MV-4-11 (cell line): ENCODE measurements at places on chromosomes 5 and 9.

DNA sequence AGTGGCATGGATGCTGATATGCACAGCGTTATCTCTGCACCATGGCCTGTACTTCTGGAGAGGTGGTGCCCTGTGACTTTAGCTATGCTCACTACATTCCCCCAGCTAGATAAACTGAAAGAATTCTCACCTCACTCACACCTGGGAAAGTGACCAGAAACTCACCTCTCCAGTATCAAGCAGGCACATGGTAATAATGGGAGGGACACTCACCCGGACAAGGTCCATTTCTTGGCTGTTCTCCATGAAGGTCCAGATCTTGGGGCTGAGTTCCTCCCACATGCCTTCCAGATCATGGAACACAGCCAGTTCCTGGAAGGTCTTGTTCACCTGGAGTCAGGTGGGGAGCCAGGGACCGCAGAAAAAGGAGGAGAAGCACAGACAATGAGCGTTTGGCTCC, 72.8 kb downstream of the NIPSNAP3B start:
- no peak for DNase-seq

- DNase-seq, result no peak
Measured at GRCh38 chr9:136624184-136624951, 38.3 kb upstream of the EGFL7 start.

DNA sequence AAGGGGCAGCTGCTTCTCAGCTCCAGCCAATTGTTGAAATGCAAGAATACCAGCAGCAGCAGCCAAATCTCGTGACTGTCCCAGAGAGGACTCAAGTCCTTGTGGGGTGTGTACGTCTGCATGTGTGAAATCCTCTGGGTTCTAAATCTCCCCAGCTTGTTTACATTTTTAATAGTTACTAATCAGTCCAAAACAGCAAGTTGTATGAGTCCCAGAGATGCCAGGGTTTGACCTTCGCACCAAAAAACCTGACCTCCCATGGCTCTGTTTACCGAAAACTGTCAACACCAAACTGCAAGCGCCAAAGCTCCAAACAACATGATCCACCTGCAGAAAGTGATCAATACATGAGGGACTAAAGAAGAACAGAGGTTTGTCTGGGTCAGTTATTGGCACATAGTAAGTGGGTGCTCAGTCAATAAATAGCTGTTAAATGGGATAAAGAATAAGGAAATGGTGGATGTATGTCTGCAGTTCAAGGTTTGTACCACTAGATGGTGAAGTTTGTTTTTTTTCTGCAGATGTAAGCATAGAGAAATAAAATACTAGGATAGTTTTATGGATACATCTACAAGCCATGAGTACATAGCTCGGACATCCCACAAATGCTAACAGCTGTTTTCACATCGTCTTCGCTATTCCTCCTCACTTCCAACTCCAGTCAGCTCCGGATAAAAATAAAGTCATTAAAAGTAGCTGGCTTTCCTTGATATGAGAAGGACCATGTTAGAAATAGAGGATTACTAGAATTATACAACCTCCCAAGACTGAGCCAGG, 85.3 kb upstream of the ADRB2 start:
- peak; percentile 71 for DNase-seq

GRCh38 chr5:136586196-136586595, 220.9 kb upstream of the TRPC7 start:
- no peak for DNase-seq

- no peak for DNase-seq
Measured at GRCh38 chr9:134171316-134172197, 7.2 kb upstream of the RNU6ATAC start.

- DNase-seq, result no peak
Measured at GRCh38 chr9:116587919-116588318, 99.2 kb upstream of the TRIM32 start.

DNA sequence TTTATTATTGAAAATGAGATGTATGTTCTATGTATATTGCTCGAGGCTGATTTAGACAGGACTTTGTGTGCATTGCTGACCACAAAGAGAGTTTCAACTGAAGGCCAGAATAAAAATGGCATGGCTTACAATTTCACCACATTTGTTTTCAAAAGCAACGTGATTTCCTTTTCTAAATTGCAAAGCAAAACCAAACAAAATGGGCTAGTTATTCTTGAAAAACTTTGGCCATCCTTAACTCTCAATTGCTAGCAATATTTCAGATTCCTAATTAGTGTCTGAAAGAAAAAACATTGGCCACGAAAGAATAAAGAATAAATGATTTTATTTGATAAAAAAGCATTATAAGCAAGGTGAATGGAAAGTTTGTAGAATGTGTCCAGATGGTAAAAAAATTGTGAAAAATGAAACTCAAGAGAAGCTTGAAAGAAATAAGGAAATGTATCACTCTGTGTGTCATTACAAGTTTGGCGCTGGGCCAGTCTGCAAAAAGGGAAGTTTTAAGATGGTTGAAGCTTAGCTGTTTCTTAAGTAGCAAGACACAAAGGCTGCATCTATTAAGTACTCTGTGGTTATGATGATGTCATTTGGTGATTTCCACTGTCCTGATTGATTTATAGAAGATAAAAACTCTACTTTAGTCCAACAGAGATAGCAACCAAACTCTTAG, 89.2 kb upstream of the PRLR start:
- peak; percentile 99 for DNase-seq

DNA sequence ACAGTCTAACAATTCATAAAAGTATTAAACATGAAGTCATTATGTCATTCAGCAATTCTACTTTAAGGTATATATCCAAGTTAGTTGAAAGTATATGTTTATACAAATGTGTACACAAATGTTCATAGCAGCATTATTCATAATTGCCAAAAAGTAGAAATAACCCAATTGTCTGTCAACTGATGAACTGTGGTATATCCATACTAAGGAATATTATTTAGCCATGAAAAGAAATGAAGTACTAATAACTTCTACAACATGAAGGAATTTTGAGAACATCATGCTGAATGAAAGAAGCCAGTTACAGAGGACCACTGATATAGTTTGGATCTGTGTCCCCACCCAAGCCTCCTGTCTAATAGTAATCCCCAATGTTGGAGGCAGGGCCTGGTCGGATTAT, 224.3 kb downstream of the SPATA31D1 start:
- no peak for DNase-seq

DNA sequence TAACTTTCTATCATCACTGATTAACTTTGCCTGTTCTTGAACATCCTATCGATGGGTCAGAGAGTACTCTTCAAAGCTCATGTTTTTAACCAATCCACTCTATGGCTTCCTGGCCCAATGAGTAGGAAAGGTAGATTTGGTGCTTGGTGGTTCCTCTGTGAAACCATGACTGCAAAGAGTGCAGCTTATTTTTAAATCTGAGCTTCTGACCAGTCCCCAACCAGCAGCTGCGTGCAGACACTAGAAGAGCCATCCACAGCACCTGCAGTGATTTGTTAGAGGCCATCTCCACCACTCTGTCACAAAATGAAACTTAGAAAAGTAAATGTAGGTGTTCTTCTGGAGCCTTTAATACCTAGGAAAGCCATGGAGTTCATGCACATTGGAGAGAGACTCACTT, 107.3 kb upstream of the WWC1 start:
- DNase-seq, result no peak

- peak; percentile 64 for DNase-seq
Measured at GRCh38 chr5:5340206-5340729, 82.2 kb upstream of the ICE1 start.
